Heart left ventricle (tissue), 16 donors: ENCODE measurements at places on chromosomes 1 and 21. TPM values are rescaled to one million over a fixed set of nuclear protein-coding genes. Genes with fewer than 3 reads are reported as not detected.

DNA sequence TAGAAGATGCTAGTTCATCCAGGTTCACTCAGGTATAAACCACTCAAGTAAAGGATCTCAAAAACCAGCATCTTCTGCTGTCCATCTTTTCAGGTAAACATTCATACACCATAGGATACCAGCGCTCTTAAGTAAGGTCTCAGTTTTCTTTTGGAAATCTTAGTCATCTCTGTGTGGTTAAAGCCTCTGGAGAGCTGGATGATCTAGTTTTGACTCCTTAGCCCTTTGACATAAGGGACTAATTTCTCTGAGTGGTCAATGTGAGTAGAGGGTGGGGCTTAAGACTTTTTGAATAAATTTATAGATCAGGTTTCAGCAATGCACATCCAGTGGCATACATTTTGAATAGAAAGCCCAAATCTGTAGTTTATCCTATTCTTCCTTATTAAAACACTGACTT, 92.3 kb downstream of the CTH start:
- DNase-seq = no peak

DNA sequence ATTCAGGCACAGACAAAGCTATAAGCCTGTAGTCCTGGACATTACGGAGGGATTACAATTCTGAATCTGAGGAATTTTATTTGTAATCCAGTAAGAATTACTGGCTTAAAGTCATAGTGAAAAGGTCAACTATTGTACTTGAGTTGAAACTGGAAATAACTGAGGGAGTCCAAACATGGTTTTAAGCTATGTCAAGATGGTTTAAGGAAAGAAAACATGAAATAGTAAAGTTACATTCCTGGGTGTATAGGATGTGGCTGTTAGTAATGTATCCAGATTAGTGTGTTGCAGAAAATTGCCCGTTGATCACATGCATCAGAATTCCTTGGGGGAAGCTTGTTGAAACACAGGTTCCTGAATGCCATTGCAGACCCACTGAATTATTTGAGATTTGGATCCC, 124.8 kb upstream of the GORAB start:
- DNase-seq = no peak

DNA sequence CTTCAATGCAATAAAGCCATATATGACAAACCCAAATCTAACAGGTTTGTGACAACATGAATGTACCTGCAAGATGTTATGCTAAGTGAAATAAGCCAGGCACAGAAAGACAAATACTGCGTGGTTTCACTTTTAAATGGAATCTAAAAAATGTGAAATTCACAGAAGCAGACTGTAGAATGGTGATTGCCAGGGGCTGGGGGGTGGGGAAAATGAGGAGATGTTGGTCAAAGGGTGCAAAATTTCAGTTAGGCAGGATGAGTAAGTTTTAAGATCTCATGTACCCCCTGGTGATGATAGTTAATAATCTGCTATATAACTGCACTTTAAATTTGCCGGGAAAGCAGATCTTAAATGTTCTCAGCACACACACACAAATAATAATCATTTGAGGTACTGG, 160.5 kb downstream of the PTBP2 start:
- DNase-seq = no peak

DNA sequence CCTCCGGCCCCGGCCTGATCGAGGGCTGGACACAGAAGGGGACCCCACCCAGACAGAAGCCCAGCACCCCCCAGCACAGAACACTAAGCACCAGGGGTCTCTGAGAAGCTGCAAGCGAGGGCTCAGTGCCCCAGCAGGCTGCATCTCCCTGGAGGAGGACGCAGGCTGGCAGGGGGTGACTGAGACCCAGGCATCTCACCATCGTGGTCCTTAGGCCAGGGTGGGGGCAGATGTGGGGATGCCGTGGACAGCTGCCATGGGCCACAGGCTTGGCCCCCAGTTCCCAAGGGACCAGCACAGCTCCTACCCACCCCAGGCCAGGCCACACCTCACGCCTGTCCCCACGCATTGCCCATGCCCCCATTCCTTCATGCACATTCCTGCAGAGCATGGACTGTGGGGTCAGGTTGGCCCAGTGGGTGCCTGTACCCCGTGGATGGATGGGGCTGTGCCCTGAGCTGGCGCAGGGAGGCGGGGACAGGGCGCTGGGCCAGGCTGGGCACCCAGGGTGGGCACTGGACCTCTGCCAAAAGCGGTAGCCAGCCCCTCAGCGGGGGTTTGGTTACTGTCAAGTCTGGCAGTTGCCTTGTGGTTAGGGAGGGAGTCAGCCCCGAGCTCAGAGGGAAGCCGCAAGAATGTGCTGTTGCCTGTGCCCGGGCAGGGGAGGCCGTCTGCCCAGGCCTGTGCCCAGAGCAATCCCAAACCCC, 61.5 kb downstream of the ARHGEF16 start:
- DNase-seq = no peak

- DNase-seq = no peak
Measured at GRCh38 chr1:157098519-157098918, 1.1 kb downstream of the ETV3L start.

DNA sequence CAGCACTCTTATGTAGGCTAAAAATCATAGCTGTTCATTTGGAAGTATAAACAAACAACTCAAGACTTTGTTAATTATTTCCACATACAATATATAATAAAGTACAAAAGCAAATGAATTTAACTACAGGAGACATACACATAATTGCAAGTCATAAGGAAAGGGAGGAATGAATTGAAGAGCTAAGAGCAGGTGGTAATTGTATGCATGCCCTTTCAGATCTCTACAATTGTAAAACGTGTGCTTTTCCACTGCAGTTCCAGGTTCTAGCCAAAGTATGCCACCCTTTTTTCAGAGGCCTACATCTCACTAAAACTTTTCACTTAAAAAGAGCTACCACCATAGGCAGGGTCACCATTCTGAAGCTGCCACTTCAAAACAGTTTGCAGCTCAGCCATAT, 42.8 kb upstream of the HP1BP3 start:
- DNase-seq = no peak

DNA sequence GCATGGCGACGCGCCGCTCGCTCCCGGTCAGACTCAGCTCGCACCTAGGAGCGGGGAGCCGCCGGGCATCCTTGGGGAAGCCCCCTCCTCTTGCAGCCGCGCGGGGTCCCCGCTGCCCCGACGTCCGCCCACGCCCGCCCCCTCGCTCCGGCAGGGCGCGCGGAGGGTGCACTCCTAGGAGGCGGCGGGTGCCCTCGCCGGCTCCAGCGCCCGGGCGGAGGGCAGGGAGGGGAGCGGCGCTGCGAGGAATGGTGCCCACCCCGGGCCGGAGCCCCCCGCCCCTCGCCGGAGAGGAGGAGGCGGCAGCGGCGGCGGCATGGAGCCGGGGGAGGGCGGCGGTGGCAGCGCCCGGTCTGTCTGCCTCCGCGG, 488 bp downstream of the FAM78B start:
- no peak for DNase-seq

DNA sequence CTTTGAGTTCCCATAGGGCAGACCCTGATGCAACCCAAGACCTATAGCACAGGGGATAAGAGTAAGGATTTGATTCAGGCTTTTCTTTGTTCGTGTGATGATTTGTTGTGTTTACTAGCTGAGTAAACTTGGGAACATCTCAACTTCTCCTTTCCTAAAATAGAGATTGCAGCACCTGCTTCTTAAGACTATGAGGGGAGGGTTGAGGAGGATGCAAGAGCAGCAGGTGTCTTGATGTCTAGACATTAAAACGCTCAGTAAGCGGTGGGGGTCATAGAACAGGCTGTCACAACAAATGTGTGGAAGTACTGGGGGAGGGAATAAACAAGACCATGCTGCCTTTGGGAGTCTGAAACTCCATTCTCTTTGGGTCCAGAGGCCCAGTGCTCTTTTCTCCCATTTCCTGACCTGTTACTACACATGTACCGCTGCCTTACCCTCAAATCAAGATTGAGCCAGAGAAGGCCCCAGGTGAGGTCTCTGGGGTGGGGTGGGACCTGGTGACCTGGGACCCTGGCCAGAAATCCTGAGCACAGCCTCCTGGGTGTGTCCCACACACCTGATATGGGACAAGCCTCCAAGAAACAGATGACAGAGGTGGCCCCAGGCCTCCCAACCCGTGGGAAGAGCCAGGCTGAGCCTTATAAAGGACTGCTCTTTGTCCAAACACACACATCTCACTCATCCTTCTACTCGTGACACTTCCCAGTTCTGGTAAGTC, at the start of gene S100A7A:
Gene S100A7A (plus strand): TSS at position 671 of the 721 bp plus-strand sequence. CDS start 1,563 bp downstream, outside the sequence.
- DNase-seq = no peak

- DNase-seq = peak; percentile 79
Measured at GRCh38 chr1:155989242-155990004, 11.1 kb upstream of the ARHGEF2 start.

DNA sequence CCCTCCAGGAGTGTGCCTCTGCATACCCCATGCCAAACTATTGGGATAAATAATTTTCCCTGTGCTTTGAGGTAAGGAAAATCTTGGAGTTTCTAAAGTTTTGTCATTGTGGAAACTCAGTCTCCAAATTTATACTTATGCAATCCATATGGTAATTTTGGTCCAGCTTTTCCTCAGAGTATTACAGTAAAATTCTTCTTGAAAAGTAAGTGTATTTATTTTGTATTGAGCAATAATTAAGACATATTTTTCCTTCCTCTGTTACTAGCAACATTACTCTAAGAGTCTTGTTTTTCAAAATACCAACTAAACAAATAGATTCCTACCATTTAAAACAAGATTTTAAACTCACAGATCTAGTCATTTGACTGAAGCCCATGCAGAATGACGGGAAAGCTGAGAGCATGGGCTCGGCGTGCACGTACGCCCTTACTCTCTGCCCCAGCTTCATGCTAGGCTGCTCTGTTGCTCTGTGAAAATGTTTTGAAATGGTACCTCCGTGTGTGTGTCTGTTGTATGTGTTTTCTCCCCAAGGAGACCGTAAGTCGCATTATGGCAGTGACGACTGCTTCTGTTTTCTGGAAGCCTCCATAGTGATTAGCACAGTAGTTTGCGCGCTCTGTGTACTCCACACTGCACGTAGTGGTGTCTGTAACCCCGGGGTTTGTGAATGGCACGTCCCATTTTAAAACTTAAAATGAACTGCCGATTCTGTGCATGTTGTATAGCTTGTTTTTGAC, 165.3 kb downstream of the SDCCAG8 start:
- DNase-seq = no peak

- DNase-seq = no peak
Measured at GRCh38 chr1:63833363-63834119, 59.7 kb downstream of the ROR1 start.

DNA sequence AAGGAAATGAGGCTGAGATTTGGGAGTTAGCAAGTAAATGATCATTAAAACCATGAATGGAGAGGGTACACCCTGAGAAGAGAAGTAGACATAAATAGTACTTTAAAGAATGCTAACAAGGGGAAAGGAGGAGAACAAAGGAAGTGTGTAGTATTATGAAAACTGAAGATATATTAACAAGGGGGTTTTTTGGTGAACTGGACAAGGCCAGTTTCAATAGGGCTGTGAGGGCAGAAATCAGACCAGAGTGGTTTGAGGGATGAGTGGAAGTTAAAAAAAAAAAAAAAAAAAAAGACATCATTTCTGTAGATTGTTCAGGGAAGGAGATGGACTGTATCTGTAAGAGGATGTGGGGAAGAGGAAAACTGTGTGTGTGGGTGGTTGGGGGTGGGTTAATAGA, 137.1 kb downstream of the PLA2G4A start:
- no peak for DNase-seq

GRCh38 chr1:201282931-201283829, at the start of gene PKP1:
Gene PKP1 (plus strand): TSS chr1:201283506. CDS start chr1:201283703, 197 bp downstream.
- DNase-seq = no peak

DNA sequence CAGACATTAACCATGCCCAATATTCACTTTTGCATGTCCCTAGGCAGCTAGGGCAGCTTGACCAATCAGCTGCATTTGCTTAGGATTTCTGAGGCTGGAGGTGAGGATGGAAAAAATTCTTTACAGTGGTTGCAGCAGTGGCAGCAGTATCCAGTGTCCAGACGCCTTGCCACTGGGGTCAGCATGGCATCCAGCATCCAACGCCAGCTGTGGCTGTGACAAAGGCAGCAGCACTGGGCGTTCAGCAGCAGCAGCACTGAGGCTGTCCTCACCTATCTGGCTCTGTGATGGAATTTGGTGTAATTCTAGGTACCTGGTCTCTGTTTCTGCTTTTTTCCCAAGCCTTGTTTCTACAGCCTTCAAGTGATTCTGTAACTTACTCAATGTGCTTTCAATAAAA, 15.5 kb downstream of the RHBDL2 start:
- DNase-seq = no peak

DNA sequence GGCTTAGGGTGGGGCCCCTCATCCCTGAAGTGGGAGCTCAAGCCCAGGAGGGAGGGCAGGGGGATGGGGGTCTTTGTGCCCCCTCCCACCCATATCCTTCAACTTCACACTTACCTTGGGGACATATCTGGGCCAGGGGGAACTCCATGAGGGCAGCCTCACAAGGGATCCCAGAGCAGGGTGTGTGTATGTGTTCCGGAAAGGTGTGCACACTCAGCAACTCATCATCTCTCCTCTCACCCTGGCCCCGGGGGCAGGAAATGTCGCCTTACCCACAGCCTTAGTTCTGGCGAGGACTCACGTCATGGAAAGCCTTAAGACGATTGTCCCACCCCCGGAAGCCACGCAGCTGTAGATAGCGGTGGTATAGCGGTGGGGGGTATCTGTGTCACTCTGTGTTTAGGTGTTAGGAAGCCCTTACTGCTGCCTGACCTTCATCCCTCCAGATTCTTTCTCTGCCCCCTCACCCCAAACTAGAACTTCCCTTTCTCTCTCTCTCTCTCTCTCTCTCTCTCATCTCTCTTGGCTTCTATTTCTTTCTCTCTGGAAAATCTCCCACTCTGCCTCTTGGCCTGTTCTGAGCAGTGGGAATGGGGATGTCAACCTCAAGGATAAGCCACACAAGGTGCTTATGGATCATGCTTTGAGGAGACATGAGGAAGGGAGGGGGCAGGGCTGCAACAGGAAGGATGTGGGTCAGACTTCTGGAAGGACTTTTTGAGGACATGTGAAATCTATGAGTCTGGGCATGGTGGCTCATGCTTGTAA, at the start of gene SH2D2A:
Gene SH2D2A (minus strand): TSS at position 288 of the 768 bp plus-strand sequence. CDS start 140 bp downstream, at position 148.
- peak; percentile 72 for DNase-seq

DNA sequence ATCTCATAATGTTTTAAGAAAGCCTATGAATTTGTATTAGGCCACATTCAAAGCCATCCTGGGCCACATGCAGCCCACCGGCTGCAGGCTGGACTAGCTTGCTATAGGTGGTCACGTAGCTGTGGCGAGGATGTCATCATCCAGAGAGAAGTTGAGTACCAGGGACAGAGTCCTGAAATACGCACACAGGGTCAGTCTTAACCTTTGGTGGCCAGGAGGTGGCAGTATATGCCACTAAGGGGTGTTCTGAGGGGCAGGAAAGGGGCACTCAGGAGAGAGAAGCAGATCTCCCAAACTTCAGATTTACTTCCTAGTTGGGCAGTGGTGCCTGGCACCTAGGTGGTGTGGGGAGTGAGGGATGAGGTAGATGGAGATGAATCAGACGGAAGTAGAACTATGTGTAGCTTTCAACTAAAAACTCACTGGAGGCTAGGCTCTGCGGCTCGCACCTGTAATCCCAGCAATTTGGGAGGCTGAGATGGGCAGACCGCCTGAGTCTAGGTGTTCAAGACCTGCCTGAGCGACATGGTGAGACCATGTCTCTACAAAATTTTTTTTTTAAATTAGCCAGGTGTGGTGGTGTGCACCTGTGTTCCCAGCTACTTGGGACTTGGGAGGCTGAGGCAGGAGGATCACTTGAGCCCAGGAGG, 16.3 kb upstream of the CDK18 start:
- no peak for DNase-seq

Gene RPS6KA1
- 2.5 TPM for total RNA-seq

Gene FAM163A
- total RNA-seq = 0.10 TPM

Gene TNFSF18
- not detected for total RNA-seq

Gene LCE1E
- total RNA-seq = not detected

Gene CACNA1S
- total RNA-seq = not detected

Gene IRF2BP2
- 105 TPM for total RNA-seq

Gene VANGL2
- total RNA-seq = 2.3 TPM

Gene CELA2B
- not detected for total RNA-seq

Gene LYSMD1
- total RNA-seq = 13.0 TPM

Gene FAM20B
- 49.5 TPM for total RNA-seq
